ENCODE measurements at places on chromosomes 5 and 9.

DNA sequence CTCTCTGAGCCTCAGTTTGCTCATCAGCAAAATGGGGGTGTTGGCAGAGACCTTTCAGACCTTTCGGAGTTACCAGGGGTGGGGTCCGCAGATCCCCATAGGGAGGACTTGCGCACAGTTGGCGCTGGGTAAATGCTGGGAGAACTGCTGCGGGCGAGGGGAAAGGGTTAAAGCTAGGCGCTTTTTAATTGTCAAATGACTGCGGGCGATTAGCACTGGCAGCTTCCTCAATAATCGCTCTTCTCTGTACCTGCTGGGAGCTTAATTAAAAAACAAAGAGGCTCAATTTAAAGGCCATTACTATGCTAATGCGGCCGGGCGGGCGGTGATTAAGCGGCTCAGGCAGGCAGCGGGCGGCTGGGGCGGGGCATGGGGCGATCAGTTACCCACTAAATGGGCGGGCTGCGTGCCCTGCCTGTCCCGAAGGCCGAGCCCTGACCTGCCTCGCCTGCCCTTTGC, 63.0 kb downstream of the LMX1B start:
- DNase-seq, result no peak

DNA sequence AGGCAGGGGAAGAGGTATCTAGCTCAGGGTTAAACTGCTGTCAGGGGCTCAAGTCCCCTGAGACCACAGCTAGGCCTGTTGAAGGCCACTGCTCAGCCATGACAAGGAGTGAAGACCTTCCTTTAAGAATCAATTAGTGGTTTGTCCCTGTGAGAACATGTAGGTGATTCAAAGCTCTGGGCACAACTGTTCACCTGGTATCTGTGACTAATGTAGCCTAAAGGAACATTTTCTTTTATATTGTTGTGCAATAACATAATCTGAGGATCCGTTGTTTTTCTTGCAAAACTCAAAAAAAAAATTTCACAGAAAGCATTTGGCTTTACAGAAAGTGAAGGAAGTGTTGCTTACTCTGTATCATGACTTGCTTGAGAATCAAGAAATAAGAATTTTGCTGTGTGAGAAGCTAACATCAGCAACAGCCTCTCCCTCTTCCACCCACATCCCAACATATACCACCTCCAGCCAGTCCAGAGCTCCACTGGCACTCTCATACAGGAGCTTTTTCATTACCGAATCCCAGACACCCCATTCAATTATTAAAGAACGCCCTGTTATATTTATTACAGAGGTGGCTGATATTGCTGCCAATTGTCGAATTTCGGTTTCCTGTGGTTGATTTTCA, 807.0 kb downstream of the TLE4 start:
- no peak for DNase-seq

GRCh38 chr5:33938507-33938796, 2.3 kb downstream of the RXFP3 start:
- DNase-seq, result no peak

- no peak for DNase-seq
Observed at GRCh38 chr5:99379187-99379586, 450.4 kb upstream of the CHD1 start.

GRCh38 chr5:3305432-3305831, 290.2 kb upstream of the IRX1 start:
- no peak for DNase-seq

- DNase-seq, result peak; percentile 77
Observed at GRCh38 chr9:115164511-115164974, 46.6 kb upstream of the TNC start.

- DNase-seq, result peak; percentile 83
Observed at GRCh38 chr9:95189251-95190098, 128.0 kb downstream of the FANCC start.

- DNase-seq, result peak; percentile 50
Observed at GRCh38 chr5:54881286-54882005, 103.9 kb downstream of the ESM1 start.

- DNase-seq, result no peak
Observed at GRCh38 chr9:38202336-38202938, 133.4 kb upstream of the SHB start.

DNA sequence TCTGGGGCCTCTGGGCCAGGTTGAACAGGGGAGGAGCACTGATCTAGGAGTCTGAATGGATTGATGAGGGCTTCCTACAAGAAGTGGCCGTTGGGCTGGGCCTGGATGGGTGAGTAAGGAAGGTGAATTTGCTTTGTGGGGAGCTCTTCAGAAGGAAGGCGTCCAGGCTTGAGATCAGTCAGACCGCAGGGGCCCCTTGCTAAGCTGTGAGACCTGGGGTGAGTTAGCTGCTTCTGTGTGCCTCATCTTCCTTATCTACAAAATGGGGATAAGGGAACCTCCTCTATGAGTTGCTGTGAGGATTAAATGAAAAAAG, 1.1 kb upstream of the SYNPO start:
- DNase-seq, result no peak

- DNase-seq, result no peak
Observed at GRCh38 chr5:40995801-40996586, 75.1 kb downstream of the MROH2B start.

DNA sequence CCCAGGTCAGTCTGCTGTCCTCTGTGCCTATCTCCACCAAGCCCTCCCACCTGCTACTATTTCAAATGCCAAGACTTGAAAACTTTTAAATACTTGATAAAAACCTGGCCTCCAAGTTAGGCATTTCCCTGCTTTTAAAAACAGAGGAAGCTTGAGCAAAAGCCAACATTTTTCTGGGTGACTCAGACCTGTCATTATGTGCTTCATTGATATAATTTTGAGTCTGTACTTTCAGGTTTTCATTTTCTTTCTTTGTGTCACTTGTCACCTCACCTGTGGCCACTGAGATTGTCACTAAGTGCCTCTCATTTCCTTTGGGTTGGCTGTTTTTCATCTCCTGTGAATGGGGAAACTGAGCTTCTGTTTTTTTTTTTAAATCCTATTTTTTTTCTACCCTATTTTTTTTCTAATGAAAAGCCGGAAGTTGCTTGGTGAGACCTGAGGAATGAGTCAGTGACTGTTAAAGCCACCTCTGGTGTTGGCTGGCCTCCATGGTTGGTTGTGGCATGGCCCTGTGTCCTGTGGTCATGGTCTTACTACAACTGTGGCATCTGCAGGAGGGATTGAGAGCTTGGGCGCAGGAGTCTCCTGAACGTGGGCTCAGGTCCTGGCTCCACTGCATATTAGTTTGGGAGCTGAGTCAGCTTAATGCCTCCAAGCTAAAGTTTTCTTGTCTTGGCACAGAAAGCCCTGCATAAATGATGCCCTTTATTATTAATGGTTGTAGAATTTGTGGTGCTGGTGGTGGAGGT, 56.7 kb downstream of the ARHGAP26 start:
- no peak for DNase-seq

- no peak for DNase-seq
Observed at GRCh38 chr5:10469253-10470050, 27.8 kb downstream of the ROPN1L start.

- no peak for DNase-seq
Observed at GRCh38 chr9:130952065-130952762, 13.2 kb upstream of the FIBCD1 start.

- no peak for DNase-seq
Observed at GRCh38 chr5:178854284-178854683, 5.5 kb upstream of the ZNF354B start.

GRCh38 chr5:143134269-143134668, 269.2 kb downstream of the NR3C1 start:
- no peak for DNase-seq

- no peak for DNase-seq
Observed at GRCh38 chr5:91865915-91866314, 482.8 kb upstream of the ARRDC3 start.

DNA sequence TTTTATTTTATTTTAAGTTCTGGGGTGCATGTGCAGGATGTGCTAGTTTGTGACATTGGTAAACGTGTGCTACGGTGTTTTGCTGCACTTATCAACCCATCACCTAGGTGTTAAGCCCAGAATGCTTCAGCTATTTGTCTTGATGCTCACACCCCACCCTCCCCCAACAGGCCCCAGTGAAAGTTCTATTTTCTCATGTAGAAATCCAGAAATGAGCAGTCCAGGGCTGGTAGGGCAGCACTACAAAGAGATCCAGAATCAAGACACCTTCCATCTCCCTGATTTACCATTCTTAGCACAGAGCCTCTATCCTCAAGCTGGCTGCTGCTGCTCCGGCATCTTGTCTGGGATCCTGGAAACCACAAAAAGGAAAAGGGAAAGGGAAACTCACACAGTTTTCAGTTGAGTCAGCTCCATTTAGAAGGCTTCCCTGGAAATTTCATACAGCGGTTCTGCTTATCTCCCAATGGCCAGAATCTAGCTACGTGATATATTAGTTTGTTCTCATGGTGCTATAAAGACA, 85.4 kb upstream of the SMARCA2 start:
- no peak for DNase-seq

GRCh38 chr9:69149321-69149807, 24.7 kb upstream of the TJP2 start:
- DNase-seq, result peak; percentile 28

DNA sequence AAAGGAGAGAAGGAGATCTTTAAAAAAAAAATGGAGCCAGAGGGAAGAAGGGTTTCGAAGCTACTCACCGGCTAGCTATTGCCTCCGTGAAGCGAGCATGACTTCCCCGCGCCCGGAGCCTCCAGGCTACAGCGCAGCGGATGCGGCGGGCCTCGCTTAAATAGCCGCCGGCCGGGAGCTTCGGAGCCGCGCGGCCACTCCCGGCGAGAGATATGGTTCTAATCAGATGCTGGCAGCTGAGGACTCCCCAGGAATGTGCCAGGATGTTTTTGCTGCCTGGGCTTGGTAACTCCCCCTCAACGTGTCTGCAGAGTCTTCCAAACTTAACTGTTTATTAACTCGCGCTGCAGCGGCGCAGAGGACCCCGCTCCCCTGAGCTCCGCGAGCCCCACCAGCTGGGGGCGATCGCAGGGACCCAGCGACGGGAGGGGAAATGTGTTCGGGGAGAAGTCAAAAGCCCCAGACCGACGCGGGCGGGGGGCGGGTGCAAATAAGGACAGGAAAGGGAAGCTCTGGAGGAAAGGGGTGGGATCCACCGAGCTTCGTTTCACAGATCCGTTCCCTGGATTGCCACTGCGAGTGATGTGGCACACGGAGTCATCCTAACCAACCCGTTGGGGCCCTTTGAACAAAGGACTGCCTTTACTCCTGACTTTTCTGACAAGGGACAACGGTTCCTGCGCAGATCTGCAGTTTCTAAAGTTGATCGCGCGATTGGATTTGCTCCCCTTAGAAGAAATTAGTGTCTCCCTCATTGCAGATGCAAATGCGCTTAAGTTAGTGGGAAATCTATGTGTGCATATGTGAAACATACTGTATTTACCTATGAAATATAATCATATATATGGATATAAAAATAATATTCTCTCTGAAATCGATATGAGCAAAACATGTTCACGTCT, at the start of gene DAB2:
TSS of gene DAB2 (minus strand) at position 245 of the 902 bp plus-strand sequence. CDS start 30,660 bp downstream, outside the sequence.
- peak; percentile 94 for DNase-seq

DNA sequence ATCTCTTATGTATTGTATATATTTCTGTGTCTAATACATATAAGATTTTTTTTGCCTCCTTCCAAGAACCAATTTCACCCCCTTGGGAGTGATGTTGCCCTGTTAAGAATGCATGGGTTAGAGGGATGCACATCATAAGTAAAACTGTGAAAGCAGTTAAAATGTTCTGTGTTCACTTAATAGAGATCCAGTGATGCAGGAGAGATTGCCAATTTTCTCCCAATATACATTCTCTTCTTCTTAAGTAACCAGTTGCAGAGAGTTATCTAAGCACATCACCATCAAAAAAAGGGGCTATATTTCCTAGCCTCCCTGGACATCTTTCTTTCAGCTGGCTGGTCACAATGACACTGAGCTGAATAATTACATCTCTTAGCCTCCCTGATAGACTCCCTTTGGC, 307.0 kb downstream of the OSTF1 start:
- no peak for DNase-seq

- DNase-seq, result no peak
Observed at GRCh38 chr5:90142541-90142940, 267.0 kb downstream of the CETN3 start.

DNA sequence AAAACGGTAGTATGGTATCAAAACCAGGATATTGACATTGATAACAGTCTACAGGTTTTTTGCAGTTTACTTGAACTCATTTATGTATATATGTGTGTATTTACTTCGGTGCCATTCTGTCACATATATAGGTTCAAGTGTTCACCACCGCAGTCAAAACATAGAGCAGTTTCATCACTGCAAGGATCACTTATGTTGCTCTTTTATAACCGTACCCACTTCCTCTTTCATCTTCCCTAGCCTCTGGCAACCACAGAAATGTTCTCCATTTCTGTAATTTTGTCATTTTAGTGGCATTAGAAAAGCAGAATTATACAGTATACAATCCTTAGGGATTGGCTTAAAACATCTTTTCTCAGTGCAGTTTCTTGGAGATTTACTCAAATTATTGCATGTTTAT, 90.3 kb downstream of the SH3GL2 start:
- DNase-seq, result no peak

DNA sequence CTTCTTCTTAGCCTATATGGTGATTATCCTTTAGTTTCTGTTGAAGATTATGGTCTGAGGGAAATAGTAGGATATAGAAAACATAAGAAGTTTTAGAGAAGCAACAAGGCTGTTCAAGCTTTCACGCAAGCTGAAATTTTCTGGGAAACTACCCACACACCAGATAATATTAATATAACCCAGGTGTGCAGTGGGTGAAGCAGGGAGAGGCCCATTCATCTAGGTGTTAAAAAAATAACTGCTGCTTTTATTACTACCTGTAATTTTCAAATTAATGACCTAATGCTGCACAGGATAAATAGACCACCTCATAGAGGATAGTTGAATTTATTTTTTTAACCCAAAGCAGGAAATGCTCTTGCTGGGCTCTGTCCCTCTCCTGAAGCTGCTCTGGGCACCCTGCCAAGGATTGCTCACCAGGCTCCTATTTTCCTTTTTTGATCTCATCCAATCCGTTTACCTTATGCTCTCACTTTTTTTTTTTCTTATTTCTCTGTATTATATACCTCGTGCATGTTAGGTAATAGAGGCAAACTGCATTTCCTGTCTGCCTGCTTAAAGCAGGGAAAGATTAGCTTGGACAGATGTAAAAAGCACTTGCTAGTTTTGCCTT, 124.3 kb upstream of the SLC12A2 start:
- DNase-seq, result peak; percentile 57

DNA sequence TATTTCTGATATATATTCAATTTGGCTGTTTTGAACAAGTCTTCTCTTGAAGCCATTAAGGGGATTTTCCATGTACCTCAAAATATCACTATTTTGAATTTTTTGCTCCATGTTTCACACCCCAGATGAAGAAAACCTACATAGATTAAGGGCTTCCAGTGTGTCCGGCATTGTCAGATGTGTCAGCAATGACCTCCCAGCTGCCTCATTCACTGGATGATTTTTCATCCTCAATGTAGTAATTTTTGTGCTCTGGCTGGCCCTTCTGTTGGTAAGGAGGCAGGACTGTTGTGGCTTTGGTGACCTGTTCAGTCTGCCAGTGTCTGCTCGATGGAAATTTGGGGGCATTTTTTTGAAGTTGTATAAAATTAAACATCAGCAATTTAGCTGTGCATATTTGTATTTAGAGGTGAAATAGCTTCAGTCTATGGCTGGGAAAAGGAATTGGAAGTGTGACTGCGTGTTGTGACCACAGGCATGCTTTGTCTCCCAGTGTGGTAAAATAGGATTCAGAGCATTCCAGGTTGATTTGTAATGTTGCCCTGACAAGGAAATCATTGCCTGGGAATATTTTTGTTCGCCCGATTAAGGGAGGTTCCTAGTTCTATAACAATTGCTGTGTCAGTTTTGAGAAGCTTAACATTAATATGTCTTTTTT, 312.4 kb downstream of the ARHGEF28 start:
- DNase-seq, result no peak
